ENCODE measurements at places on chromosomes 11 and 22.

- no peak for DNase-seq
Observed at GRCh38 chr22:23850136-23850611, 7.5 kb upstream of the SLC2A11 start.

DNA sequence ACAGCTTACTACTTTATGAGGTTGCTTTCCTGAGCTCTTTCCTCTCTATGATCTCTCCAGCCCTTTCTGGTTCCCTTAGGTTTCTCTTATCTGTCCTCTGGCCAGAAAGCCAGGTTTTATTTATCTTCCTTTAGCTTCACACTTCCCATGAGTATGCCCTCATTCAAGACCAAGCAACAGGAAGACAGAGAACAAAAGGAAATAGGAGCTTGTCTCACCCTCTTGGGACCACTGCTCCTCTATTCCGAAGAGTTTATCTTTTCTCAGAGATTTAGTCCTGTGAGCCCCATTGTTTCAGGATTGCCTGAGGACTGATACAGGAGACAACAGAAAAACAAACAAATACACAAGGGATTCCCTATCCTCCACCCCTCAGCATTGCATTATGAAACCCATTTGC, 62.4 kb upstream of the CCDC179 start:
- DNase-seq: no peak

DNA sequence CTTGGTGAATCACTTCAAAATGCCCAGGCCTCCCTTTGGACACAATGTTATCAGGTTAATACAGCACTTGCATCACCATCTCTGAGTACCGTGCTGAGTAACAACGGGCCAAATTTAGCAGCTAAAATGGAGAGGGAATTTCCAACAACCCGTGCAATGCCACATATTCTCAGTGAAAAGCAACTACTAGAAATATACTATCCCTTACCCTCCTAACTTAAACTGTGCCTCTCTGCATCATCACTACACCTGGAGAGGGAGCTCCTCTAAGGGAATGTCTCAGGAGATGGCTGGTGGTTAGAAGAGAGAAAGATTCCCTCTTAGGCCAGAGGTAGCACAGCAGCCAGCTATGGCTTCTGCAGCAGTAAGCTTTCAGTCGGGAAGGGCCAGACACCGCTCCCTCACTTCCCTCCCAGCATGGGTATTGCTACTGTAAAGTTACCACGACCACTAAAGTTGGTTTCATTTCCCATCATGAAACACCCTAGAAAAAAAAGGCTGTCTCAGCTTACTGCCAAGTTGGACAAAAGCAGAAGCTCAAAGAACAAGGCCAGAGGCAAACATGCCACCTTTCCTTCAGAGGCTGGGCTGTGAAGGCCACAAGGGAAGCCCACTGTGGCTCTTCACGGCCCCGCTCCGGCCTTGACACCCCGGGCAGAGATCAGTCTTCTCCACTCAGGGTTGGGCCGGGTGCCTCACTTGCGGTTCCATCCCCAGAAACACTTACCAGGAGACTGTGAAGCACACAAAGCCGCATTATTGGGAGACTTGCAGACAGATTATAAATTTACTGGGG, 3.9 kb downstream of the MAML2 start:
- peak; percentile 25 for DNase-seq

DNA sequence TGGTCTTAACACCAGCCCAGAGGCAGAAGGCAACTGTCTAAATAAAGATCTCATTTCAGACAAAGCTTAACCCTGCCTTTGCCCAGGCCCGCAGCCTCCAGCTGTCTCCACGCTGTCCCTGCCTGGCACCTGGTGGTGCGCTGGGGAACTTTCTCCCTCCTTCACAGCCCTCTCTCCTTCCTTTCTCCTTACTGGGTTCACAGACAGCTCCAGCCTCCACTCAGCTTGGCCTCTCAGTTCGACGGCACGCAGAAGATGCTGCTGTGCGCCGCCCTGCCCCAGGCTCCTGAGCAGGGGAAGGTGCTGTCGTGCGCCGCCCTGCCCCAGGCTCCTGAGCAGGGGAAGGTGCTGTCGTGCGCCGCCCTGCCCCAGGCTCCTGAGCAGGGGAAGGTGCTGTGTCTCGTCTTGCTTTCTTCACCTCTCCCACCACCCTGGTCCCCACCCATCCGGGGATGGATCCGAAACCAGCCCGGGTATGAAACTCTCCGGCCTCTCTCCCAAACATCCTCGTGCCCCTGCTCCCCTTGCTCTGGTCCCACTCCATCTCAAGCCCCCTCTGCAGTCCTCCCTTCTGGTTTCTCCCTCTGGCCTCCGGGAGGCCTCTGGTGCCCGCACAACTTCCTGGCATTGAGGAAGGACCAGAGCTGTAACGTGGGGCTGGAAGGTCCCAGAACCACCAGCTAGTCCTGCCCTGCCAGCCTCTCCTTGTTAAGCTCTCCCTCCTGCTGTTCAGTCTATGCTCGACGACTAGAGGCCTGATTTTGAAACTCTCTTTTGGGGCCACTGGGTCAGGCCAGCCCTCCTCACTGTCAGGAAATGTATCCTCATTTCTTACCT, 22.9 kb upstream of the JAM3 start:
- DNase-seq: no peak

GRCh38 chr11:2387266-2387987, 10.3 kb downstream of the CD81 start:
- DNase-seq: peak; percentile 62

DNA sequence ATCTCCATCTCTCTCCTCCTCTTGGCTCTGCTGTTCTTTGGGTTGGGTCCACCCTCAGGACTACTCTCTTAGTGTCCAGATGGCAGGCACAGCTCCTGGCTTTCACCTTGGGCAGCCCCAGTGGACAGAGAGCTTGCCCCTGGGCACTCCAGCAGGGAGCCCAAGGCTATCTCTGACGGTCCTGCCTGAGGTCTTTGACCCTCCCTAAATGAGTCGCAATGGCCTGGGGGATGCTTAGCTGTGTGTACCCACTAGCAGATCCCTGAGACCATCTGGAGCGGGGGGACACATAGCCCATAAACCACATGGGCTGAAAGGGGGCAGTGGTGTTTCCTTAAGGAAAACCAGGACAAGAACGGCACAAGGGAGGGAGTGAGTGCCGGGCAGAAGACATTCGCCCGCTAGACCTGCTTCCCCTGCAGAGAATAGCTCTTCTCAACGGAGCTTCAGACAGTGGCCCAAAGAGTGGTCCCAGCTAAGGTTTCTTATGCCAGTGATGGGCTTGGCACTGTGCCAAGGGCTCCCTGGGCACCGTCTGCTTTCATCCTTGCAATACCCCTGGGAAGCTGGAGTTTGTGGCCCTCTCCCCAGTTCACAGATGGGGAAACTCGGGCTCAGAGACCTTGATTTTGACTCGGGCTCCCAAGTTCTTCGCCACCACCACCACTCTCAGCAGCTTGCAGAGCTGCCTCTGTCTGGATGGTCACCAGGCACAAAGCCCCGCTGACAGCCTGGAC, 53.9 kb upstream of the ANO1 start:
- no peak for DNase-seq

GRCh38 chr22:41146573-41146972, 54.2 kb downstream of the EP300 start:
- no peak for DNase-seq

DNA sequence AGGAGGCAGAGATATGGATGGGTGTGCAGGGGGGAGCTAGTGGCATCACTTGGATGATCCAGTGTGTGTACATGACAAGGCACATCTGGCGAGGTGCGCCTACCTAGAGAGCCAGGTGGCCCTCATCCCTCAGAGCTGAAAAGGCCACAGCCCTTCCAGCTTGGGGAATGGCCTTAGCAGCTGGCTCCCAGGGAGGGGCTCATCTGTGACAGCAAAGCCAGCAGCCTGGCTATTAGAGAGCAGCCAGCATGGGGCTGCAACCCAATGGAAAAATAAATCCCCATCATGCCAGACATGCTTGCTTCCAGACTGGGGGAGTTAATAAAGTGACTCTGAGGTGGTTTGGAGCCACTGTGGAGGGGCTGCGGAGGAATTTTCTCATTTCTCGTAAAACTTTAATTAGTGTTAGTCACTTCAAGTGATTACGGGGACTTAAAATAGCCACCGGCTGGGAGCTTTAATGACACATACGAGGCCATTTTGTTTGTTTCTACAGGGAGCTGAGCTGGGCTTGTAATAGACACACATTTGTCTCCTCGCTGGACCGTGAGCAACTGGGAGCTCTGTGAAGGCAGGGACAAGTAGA, 111.2 kb upstream of the ALX4 start:
- no peak for DNase-seq

DNA sequence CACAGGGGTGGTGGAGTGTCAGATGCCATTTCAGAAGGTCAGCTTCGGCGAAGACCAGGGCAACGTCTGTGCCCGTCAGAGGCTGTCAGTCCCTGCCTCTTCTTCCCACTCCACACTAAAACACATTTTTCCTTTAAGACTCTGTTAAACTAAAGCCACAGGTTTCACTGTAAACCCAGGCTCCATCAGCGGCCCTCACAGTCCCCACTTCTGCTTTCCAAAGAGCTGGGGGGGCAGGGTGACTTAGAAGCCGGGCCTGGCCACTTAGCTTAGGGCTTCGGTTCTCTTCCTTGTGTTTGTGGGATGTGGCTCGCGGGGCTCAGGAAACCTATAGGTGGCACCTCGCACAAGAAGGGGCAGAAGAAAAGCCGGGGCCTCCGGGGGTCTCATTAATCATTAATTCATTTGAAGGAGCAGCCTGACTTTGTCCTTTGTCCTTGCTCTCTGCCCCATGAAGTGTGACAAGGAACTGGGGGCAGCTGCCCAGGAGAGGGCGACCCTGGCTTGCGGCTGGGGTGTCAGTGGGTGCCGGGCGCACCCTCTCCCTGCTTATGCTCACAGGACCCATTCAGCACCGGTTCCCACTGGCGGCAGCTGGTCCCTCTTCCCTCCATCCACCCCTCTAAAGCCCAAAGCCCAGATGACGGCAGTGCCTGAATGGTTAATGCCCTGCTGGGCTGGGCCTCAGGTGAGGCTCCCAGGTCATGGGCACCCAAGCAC, 4.1 kb downstream of the SLC25A45 start:
- DNase-seq: no peak

DNA sequence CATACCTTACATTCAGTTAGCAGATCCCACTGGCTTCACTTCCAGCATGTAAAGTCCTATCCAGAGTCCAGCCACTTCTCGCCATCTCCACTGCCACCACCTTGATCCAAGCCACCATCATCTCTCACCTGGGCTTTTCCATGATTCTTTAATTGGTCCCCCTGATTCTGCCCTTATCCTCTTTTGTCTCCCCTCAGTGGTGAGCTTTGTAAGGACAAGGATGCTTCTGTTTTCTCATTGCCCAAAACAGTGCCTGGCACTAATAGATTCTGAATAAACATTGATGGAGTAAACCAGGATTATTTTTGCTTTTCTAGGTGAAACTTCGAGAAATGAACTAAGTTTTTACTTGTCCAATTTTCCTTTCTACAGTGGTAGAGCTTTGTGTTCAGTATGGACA, 4.4 kb downstream of the POLA2 start:
- DNase-seq: no peak

GRCh38 chr22:44091021-44091721, 67.1 kb downstream of the PARVB start:
- DNase-seq: no peak

GRCh38 chr11:72525466-72525865, 91.1 kb upstream of the CLPB start:
- no peak for DNase-seq

DNA sequence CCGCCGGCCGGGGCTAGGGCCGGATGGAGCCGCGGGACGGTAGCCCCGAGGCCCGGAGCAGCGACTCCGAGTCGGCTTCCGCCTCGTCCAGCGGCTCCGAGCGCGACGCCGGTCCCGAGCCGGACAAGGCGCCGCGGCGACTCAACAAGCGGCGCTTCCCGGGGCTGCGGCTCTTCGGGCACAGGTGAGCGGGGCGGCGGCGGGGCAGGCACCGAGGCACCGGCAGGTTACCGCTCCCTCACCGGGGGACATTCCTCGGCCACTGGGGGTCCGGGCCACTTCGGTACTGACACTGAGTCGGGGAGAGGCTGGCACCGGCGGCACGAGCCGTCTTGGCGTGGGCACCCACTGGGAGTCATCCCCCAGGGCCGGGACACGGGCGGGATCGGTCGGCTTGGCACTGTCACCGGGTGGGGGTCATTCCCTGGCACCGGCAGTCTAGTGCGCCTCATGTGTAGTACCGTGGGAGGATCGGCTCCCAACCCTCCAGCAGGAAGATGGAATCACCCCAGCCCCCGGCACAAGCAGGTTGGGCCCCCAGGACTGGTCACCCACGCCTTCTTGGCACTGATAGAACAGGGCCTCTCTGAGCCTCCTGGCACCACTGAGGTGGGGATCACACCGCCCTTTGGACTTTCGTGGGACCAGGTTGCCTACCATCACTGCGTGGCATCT, 511 bp downstream of the DGKZ start:
- peak; percentile 28 for DNase-seq

- no peak for DNase-seq
Observed at GRCh38 chr11:1148752-1149180, 9.0 kb upstream of the MUC5AC start.

DNA sequence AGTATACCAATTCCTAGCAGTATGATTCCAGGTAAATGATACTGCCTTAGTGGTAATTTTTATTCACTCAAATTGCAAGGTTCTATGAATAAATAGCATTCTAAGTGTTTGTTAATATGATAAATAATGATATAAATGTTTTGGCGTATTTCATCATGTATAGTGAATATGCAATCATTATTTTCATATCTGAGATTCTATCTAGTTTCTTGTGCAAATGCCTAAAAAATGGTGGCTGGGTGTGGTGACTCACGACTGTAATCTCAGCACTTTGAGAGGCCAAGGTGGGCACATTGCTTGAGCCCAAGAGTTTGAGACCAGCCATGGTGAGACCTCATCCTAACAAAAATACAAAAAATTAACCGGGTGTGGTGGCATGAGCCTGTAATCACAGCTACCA, 13.9 kb downstream of the HIPK3 start:
- no peak for DNase-seq

GRCh38 chr11:127616158-127616557, 615.6 kb upstream of the KIRREL3 start:
- no peak for DNase-seq

- peak; percentile 69 for DNase-seq
Observed at GRCh38 chr22:37244114-37244921, at the start of gene RAC2. Gene RAC2 (minus strand): TSS chr22:37244269. CDS start chr22:37244148, 121 bp downstream.

DNA sequence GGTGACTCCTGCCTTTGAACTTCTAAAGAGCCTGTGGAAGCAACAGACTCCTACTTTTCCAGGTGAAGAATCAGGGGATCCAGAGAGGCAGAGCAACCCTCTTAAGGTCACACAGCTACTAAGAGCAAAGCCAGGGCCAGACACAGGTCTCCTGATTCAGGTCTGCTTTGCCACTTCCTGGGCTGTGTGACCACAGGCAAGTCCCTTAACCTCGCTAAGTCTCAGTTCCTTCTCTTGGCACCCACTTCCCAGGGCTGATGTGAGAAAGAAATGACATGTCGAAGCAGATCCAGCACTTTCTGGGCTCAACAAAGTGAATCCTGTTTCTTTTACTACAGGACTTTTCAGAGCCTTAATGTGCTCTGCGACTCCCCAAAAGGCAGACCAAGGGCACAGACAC, 30.2 kb downstream of the UQCR10 start:
- no peak for DNase-seq

GRCh38 chr11:21427726-21428125, 758.3 kb downstream of the NELL1 start:
- no peak for DNase-seq

DNA sequence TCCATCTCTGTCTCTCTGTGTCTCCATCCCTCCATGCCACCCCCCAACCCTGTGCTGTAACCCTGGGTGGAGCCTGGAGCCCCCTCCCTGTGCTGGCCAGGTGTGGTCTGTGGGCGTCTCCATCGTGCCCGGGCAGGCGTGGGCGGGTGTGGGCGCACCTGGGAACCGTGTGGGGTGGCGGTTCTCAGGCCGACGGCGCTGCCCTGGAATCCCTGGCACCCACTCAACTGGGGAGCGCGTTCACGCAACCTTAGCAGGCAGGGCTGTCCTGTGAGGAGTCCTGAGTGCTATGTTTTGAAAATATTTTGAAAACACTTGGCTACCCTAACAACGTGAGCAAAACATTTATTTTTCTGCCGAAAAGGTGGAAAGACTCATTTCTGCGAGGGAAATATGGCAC, 4.7 kb downstream of the TNNT3 start:
- DNase-seq: no peak
